CD4-positive, alpha-beta T cell treated with Interleukin-6 for 4 hours (primary cell): ENCODE measurements at places on chromosomes 1 and 21.

DNA sequence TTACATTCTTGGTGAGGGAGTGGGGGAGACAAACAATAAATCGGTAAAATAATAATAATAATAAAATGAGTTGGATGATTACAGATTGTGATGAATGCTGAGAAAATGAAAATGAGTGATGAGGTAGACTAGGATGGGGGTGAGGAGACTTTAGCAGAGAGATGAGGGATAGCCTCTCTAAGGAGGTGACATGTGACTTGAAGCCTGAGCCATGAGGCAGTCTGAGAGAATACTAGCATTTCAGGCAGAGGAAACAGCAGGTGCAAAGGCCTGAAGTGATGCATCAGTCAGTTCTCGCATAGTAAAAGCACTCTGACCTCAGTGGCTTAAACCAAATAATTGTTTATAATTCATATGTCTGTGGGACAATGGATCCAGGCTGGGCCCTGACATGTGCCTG is 181.2 kb downstream of the AGBL4 start:
- DNase-seq: no peak

DNA sequence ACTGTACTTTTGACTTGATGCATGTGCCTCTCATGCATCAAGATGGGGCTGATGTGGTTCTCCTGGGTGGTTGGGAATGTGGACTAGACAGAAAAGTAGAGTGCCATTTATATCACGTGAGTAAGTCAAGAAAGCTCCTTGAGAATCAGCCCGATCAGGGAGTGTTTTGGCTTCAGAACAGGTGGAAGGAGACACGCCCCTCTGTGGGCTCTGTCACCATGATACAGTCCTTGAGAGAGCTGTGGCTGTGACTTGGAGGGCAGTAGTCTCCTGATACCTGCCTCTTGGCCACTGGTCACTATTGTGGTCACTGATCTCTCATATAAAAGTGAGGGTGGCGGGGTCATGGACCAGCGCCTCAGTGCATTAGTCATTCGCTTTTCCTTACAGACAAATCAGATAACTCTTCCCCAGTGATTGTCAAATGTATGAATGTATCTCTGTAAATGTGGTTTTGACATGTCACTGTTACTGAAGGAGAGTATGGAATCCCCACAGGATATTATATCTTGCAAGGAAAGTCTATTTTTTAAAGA is 8.9 kb upstream of the C4BPB start:
- no peak for DNase-seq

DNA sequence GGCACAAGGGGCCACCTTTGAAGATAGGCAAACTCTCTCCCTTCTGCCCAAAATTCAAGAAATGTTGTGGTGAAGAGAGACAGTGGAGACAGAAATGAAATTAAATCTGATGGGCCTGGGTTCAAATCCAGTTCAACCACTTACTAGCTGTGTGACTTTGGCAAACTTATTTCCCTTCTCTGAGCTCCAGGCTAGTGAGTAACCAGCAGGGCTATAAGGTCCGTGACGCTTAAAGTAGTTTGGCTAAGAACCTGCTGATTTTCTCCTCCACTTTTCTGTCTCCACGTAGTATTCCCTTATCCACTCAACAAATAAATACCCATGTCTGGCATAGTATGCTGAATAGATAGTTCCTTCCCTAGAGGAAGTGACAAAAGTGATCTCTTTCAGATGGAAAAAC is 1.9 kb downstream of the SLC2A1 start:
- DNase-seq: no peak

DNA sequence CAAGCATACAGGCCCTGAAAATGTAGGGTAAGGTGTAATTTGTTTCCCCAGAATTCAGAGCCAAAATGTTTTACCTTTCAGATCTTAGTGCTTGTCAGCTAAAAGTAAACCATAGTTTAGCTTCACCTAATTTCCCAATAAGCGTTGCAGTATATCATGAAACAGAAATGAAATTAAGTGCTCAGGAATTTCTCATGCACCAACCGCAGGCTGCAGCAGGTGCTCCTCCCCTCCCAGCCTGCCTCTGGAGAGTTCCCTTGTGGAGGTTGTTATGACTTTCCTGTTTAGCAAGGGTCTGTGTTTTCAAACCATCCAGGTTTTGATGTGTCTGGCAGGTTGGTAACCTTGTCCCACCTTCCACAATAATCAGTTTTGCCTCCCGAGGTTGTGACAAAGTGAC is 118.5 kb downstream of the HLX start:
- no peak for DNase-seq

GRCh38 chr1:58900396-58900795 is 116.5 kb upstream of the JUN start:
- no peak for DNase-seq

DNA sequence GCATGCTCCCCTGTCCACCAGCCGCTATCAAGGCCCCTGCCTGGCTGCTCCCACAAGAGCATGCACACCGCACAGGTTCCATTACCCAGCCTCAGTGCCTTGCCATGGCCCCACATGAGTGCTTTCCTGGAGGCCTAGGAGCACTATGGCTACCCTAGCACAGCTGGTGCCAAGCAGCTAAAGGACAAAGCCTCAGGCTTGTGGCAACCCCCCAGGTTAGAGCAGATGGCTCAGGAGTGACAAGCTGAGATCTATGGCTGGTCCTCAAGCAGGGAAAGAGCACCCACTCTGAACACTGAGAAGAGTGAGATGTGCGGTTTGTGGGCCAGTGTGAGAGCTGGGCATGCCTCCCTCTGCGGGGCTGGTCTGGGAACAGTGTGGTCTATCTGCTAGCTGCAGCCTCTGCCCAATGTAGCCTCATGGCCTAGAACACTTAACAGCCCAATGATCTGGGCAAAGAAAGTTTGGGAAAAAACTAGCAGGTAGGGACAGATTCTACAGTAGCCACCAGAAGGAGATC is 129.8 kb downstream of the VAV3 start:
- DNase-seq: no peak

DNA sequence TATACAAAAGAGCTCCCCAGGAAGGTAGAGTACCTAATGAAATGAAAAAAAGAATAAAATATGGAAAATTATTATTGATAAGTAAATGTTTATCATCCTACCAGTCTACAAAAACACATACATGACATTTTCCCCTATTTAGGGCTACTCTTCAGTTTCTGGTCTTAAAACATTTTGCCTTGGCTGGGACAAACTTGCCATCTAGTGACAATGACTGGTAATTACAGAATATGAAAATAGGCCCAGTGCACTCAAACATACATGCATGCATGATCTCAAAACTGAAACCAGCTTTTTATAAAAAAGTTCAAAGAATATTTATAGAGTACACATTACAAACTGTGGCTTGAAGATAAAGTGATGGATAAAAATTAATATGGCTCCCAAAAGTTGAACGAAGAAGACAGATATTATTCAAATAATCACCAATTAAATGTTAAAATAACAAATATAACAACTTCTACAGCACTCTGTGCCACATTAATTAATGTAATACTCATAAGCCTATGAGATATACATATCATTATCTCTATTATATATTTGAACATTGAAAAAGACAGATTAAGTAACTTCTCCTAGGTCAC is 10.5 kb upstream of the RNPC3 start:
- DNase-seq: peak; percentile 10

DNA sequence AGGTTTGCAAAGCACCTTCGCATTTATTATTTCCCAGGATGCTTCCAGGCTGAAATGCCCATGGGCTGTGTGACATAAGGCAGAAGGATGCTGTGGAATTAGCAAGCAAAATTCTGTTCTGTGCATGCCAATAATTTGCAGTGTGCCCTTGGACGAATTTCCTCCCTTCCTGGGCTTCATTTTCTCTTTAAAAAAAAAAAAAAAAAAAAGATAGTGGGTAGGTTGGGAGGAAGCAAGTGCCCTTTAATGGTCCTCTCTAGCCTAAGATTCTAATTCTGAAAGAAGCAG is 2.5 kb upstream of the ID3 start:
- DNase-seq: no peak
